A172 (cell line): ENCODE measurements at places on chromosomes 1 and 21.

DNA sequence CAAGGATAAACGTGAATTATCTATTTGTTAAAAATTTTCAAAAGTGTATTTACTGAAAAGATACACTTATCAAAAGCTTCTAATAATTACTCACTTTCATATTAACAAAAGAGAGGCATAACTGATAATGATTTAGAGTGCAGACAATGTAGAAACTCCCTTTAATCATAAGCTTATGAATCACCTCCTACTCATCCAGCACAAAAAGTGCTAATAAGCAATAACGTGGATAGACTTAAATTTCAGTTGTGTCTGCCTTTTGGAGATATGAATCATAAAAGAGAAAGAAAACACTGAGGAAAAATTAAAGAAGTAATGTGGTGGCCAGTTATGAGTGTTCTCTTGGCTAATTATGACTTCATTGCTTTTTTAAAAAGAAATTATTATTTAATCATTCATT is 827.6 kb upstream of the B3GALT2 start:
- peak; percentile 36 for DNase-seq

DNA sequence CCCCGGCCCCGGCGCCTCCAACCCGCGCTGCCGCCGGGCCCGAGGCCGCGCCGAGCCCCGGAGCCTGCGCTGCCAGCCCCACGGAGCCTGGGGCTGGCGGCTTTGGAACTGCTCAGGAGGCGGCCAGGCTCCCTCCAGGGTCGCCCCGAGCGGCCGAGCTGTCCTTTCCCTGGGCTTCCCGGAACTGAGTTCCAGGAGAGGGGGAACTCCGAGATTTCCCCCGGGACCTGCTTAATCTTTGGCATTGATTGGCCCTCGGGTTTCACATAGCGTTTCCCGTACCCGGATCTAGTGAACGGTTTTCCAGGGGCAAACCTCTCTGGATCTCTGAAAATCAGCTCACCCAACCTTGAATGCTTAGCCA is 504 bp downstream of the H6PD start:
- DNase-seq: peak; percentile 3

DNA sequence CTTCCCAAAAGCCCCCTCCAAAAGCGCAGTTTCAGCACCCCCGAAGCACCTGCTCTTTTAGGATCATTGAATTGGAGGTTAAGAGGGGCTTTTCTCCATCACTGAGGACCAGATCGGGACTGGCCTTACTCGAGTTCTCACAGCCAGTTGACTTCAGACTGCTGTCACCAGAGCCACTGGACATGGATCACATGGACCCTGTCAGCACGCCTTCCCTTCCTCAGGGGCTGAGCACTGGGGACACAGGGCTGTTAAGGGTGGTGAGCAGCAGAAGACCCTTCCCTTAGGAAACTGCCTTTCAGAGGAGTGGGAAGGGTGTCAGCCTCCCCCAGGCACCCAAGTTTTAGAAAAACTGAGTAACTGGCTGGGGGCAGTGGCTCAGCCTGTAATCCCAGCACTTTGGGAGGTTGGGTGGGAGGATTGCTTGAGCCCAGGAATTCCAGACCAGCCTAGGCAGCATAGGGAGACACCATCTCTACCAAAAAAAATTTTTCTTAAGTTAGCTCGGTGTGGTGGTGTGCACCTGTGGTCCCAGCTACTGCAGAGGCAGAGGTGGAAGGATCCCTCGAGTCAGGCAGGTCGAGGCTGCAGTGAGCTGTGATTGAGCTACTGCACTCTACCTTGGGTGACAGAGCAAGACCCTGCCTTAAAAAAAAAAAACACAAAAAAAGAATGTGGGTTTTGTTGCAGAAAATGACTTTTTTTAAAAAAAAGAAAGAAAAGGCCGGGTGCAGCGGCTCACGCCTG is 584 bp upstream of the FGR start:
- no peak for DNase-seq

GRCh38 chr21:36846631-36847030 is 119.8 kb downstream of the HLCS start:
- no peak for DNase-seq

DNA sequence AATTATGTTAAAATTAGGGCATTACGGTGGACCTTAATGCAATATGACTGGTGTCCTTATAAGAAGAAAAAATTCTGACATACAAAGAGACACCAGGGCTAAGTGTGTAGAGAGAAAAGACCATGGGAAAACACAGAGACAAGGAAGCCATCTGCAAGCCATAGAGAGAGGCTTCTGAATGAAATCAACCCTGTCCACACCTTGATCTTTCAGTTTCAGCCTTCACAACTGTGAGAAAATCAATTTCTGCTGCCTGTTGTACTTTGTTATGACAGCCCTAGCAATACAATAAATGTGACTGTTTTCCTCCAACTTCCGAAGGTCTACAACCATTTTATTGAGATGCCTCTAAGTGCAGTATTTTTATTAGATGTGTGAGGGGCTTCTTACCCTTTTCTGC is 1407.2 kb downstream of the MRPL39 start:
- DNase-seq: no peak

- DNase-seq: no peak
These were observed 69.2 kb downstream of the DTL start for GRCh38 chr1:212104586-212105325.
